ENCODE measurements at places on chromosomes 12 and 14. TPM values are rescaled to one million over a fixed set of nuclear protein-coding genes. Genes with fewer than 3 reads are reported as not detected.

ABCD4 gene
- 70.4 TPM for total RNA-seq

CCDC197 gene
- 0.25 TPM for total RNA-seq

CLECL1 gene
- total RNA-seq, result 1.0 TPM

MUCL1 gene
- not detected for total RNA-seq

SERPINA4 gene
- total RNA-seq, result not detected

GPRC5A gene
- total RNA-seq, result not detected

KCNC2 gene
- total RNA-seq, result not detected

OR6C2 gene
- total RNA-seq, result not detected

ASPG gene
- total RNA-seq, result not detected

GPD1 gene
- 0.33 TPM for total RNA-seq

NANOG gene
- not detected for total RNA-seq

ADGRD1 gene
- total RNA-seq, result not detected

HOMEZ gene
- total RNA-seq, result 12.8 TPM

LRP1-AS gene
- total RNA-seq, result not detected

RAB2B gene
- total RNA-seq, result 27.5 TPM

SPTB gene
- total RNA-seq, result not detected

CIROP gene
- total RNA-seq, result not detected

FAR2 gene
- total RNA-seq, result 16.9 TPM

TDRD9 gene
- total RNA-seq, result 0.33 TPM

SERPINA1 gene
- not detected for total RNA-seq

DAO gene
- not detected for total RNA-seq

TAS2R13 gene
- total RNA-seq, result 1.0 TPM

PAH gene
- not detected for total RNA-seq

IL23A gene
- total RNA-seq, result 10.2 TPM

TEX22 gene
- 6.4 TPM for total RNA-seq

RERGL gene
- total RNA-seq, result not detected

INSM2 gene
- not detected for total RNA-seq

KIF21A gene
- 21.4 TPM for total RNA-seq

ADAM20 gene
- 0.67 TPM for total RNA-seq

DPY19L2 gene
- 8.7 TPM for total RNA-seq

ZC2HC1C gene
- 0.69 TPM for total RNA-seq

KRT4 gene
- not detected for total RNA-seq

All from activated naive CD8-positive, alpha-beta T cell treated with anti-CD3 and anti-CD28 coated beads, Interleukin-2, amount 10 ng/mL, durations not matched to agents 7 days and 5 days (primary cell).